ENCODE measurements at places on chromosomes 7 and 10.

GRCh38 chr10:110522365-110522988 is 24.8 kb downstream of the DUSP5 start:
- DNase-seq = no peak

GRCh38 chr10:16602104-16602775 is 80.6 kb upstream of the C1QL3 start:
- peak; percentile 4 for DNase-seq

- DNase-seq = peak; percentile 86
Observed at GRCh38 chr7:88200789-88201188, 19.0 kb downstream of the SRI start.

DNA sequence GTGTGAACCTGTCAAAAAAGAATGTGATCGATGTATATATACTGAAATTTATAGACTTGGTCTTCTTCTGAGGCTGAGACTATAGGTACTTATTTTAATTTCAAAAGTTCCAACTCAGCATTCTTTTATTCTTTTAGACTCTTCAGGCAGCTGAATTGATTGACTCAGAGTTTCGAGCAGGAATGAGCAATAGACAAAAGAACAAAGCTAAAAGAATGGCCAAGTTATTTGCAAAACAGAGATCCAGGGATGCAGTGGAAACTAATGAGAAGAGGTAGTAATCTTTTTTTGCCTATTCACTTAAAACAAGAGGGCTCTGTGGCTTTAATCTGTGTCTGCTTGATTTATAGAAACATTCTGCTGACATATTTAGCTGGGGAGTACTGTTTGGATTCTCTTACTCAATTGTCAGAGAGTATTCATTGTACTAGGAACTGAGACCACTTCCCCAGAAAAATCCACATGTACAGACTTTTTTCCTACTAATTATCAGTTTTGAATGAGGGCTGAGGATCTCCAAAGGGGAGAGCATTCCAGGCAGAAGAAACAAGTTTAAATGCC is 30.1 kb downstream of the BTAF1 start:
- DNase-seq = no peak

DNA sequence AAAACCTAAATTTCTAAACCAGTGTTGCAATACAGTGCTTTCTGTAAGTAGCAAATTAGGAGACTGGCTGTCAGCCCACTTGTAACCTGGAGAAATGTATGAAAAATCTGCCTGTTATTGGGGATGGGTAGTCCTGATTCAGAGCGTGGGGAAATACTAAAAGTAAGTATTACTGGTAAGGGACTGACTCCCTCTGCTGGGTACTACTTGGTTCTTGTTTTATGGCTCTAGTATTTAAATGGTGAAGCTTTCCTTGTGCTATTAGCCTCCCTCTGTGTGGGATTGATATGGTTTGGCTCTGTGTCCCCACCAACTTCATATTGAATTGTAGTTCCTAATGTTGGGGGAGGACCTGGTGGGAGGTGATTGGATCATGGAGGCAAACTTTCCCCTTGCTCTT is 886.1 kb downstream of the SORCS1 start:
- DNase-seq = no peak

DNA sequence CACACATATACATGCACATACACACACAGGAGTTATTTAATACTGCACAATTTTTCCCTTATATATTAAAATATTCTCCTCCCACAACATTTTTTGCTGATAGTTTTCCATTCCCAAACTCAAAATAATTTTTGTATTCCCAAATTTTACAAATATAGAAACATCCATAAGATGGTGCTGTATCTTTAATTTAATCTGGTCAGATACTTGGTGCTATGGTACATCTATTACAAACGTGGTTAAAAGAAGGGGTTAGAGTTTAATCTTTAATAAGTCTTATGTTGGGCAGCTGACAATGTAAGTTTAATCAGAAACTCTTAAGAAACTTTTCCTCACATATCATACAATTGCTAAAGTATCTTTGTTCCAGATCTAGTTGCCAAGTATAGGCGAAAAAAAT is 10.2 kb upstream of the CADPS2 start:
- no peak for DNase-seq

DNA sequence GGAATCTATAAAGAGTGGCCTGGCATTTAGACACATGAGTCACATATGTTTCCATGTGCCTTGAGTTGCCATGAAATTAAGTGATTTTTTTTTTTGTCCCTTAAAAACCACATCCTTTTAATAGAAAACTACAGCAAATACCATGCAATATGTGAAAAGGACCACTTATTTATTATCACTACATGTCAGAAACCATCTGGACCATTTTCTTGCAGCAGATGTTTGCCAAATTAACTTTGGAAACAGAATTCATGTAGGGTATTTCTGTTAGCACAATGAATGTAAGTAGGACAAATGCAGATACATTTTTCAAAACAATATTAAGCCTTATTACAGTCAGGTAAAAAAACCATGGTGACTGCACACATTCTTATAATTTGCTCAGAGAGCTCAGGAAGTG is 230.6 kb downstream of the REEP3 start:
- DNase-seq = no peak

DNA sequence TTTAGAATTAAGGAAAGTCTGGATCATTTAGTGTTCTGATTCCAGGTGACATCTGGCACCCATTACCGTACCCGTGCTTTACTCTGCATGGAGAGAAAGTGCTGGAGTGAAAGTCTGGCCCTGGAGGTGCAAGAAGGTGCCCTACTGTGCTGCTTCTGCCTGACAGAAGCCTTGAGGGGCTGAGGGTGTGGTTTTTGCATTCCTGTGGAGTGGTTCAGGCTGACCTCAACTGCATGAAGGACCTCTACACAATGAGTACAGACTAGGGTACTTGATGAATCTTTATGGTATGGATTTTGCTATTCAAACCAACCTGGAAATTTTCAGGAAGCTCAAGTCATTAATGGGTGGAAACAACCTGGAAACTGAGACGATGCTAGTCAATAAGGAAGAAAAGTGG is 45.1 kb upstream of the GSAP start:
- no peak for DNase-seq

GRCh38 chr7:47088329-47089067 is 493.4 kb downstream of the TNS3 start:
- peak; percentile 34 for DNase-seq

GRCh38 chr7:158325530-158326381 is 261.9 kb downstream of the PTPRN2 start:
- peak; percentile 99 for DNase-seq

- no peak for DNase-seq
Observed at GRCh38 chr7:50335795-50336754, 31.6 kb downstream of the IKZF1 start.

- no peak for DNase-seq
Observed at GRCh38 chr10:110500515-110500905, 2.8 kb downstream of the DUSP5 start.

DNA sequence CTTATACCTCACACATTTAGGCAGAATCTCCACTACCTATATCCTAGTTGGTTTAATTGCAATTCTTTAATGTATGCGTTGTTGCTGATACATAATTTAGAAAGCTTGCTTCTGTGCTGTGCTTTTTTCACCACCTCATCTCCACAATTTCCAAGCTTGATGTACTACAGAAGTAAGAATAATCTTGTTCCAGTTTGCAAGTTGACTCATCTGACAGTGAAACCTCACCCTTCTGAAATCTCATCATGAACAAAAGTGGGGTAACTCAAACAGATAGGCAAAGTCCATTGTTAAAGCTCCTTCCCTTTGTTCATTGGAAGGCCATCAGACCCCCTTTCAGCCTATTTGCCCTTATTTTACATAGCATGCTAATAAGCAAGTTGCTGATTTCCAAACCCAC is 13.6 kb downstream of the EIF4EBP2 start:
- no peak for DNase-seq

DNA sequence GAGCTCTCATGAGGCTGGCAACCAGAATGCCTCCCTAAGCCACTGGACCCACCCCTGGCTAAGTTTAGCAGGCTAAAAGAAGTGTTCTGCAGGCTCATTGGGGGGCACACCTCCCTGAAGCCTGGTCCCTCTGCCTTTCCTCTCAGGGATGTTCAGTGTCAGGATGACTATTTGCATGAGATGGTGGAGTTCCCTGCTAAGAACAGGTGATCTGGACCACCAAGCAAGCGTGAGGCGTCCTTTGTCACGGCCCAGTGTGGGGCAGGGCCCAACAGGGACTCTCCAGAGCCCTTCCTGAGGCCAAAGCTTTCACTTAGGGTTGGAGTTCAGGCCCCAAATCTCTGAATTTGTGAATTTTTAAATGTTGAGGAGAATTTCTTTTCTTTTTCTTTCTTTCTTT is 12.0 kb downstream of the SUFU start:
- DNase-seq = no peak

GRCh38 chr7:126791306-126791705 is 461.4 kb downstream of the GRM8 start:
- DNase-seq = no peak

DNA sequence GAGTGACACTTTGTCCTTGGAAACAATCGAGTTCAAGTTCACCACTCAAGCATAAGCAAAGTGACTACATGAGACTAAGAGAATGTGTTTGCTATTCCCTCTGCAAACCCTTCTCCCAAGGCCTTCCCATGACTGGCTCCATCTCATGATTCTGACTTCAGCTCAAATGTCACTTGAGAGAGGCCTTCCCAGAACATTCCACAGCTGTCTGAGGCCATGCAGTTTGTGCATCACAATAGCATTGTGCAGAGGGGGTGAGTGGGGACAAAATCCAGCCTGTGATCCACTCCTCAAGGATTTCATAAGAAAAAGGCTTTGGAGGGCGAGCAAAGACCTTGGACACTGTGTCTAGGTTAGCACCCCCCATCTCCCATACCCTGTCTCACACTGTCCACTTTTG is 6.9 kb upstream of the LRMDA start:
- no peak for DNase-seq

GRCh38 chr10:8416192-8416701 is 361.8 kb downstream of the GATA3 start:
- DNase-seq = no peak

GRCh38 chr10:12887780-12888179 is 113.7 kb downstream of the CCDC3 start:
- DNase-seq = no peak

- no peak for DNase-seq
Observed at GRCh38 chr10:71461457-71461856, 64.7 kb downstream of the CDH23 start.

GRCh38 chr7:72281308-72281707 is 130.8 kb downstream of the CALN1 start:
- DNase-seq = no peak

- DNase-seq = peak; percentile 50
Observed at GRCh38 chr10:1516492-1517165, 220.7 kb downstream of the ADARB2 start.

- DNase-seq = no peak
Observed at GRCh38 chr7:22190736-22191135, 166.2 kb downstream of the RAPGEF5 start.

- peak; percentile 66 for DNase-seq
Observed at GRCh38 chr10:14010101-14010558, 320.6 kb downstream of the FRMD4A start.

- DNase-seq = peak; percentile 72
Observed at GRCh38 chr10:76303682-76304316, 872.4 kb downstream of the LRMDA start.

Measured in NCI-H1417 (cell line).